Hindlimb muscle (tissue), 1 donor: ENCODE measurements at places on chromosomes 3 and 15. TPM values are rescaled to one million over a fixed set of nuclear protein-coding genes. Genes with fewer than 3 reads are reported as not detected.

Gene SNX22
- polyA plus RNA-seq = 0.97 TPM

Gene MKRN2
- polyA plus RNA-seq = 32.8 TPM

Gene NEK11
- polyA plus RNA-seq = 6.2 TPM

Gene SERPINI1
- 7.6 TPM for polyA plus RNA-seq

Gene IGF2BP2
- 41.6 TPM for polyA plus RNA-seq

Gene PRSS50
- not detected for polyA plus RNA-seq

Gene TTLL13
- polyA plus RNA-seq = not detected

Gene DNAJC19
- polyA plus RNA-seq = 33.4 TPM

Gene SAMMSON
- polyA plus RNA-seq = not detected

Gene CLDN18
- polyA plus RNA-seq = 0.44 TPM

Gene CLDN16
- polyA plus RNA-seq = not detected

Gene IGDCC3
- 5.0 TPM for polyA plus RNA-seq

Gene ZIC4
- 3.8 TPM for polyA plus RNA-seq

Gene SEMA5B
- 23.8 TPM for polyA plus RNA-seq

Gene IL12A
- polyA plus RNA-seq = 0.76 TPM

Gene GNB4
- polyA plus RNA-seq = 38.0 TPM

Gene C3orf85
- polyA plus RNA-seq = not detected

Gene KBTBD13
- 1.7 TPM for polyA plus RNA-seq

Gene SLC24A5
- polyA plus RNA-seq = 0.14 TPM

Gene TRH
- polyA plus RNA-seq = not detected

Gene GRAMD1C
- 1.7 TPM for polyA plus RNA-seq

Gene CMTM6
- polyA plus RNA-seq = 19.8 TPM

Gene ALS2CL
- polyA plus RNA-seq = 6.3 TPM

Gene GOLGA8J
- polyA plus RNA-seq = 0.52 TPM

Gene RNF168
- polyA plus RNA-seq = 9.6 TPM

Gene CPNE9
- not detected for polyA plus RNA-seq

Gene ITGA11
- 2.3 TPM for polyA plus RNA-seq

Gene MYD88
- polyA plus RNA-seq = 18.2 TPM

Gene NRG4
- 0.50 TPM for polyA plus RNA-seq
